Suppressor macrophage treated with lipopolysaccharide for 1 hour (primary cell): ENCODE measurements at places on chromosomes 4 and X.
A peak's percentile ranks its signal among the peaks of the same experiment; 100 is the strongest.

DNA sequence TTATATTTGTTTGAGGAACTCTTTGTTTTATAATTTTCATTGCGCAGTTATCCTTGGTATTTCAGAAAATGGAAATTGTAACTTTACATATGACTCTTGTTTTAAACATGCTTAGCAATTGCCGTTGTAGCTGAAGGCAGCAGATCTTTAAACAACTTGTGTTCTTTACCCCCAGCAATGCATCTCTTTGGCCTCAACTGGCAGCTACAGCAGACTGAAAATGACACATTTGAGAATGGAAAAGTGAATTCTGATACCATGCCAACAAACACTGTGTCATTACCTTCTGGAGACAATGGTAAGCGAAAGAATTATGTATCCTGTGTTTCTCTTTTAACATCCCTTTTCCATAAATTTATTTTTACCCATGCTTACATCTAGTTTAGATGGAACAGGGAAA, 263.6 kb downstream of the DCTD start:
- DNase-seq = no peak

- DNase-seq = no peak
Measured at GRCh38 chr4:97300561-97300960, 842.7 kb downstream of the STPG2 start.

DNA sequence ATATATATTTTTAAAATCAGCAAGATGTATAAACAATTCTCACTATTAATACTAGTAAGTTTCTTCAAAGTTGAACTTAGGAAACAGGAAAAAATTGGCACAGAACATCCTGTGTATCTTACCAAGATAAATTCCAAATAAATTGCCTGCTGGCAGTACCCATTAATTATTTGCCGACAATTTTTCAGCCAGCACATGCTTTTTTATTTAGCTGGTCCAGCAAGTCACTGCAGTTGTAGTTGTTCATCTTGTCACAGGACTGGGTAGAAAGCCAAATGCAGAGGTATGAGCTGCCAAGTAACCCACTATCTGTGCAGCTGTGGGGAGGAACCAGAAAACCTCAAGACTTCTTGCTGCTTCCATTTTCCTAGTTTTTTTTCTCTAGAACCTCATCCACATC, 113.4 kb downstream of the PACRGL start:
- DNase-seq = no peak

DNA sequence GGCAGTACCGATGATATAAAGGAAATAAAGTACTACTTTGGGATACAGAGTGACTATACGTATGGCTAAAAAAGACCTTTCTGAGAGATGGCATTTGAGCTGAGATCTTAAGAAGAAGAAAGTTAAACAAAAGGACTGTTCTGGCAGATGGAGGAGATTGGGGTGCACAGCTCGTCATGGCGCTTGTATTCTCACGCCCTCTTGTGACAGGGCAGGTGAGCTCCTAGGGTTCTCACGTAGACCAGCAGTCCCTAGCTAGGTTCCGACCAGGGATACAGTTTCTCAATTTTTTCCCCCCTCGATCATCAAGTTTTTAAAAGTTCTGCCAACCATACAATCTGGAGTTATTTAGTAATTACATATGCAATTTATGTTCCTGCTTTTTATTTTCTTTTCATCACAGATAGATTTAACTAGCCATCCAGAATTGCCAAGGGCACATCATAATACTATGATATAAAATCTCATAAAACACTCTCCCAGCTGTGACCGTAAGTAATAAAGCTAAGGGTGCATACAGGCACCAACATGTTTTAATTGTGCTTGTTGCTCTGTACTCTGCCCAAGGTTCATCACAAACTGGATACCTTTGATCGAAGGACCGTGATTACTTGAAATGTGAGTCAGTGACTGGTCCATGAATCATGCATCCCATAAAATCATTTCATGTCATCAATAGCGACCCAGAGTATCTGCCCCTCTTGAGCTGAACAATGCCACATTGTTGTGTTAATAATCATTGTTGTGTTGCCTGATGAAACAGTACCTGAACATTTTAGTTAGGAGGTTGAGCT, 69.4 kb upstream of the ZNF518B start:
- no peak for DNase-seq

DNA sequence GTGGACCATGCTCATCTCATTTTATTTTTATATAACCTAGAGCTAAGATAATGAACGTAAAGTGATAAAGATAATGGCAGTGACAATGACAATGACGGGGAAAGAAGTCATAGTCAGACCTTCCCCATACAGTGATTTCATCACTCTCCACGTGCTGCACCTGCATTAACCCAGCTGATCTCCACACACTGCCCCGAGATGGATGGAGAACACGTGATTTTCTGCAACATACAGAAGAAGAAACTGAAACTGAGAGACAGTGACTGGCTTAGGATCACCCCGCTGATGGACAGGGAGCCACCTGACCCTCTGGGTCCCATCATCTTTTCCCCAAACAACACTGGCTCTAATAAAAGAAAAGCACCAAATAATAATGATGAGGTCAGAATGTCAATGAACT, 22.0 kb downstream of the EVC2 start:
- DNase-seq = no peak

- no peak for DNase-seq
Measured at GRCh38 chrX:120763269-120763668, 112.4 kb downstream of the CT47B1 start.

DNA sequence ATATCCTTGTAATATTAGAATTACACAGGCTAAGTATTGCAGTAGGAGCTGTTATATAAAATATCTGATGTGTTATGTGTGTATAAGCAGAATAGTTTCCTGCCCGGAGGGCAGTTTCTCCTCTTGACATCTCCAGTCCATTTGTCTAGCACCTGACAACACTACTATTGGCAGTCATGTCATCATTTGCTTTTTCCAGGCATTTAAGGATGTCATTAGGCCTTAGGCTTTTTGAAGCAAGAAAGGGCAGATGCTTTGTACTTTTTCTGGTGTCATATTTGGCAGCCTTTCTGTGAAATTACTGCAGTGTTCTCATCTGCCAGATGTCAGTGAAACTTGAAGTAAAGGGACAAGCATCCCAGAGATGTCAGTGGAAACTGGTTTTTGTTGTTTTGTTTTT, 2017.6 kb upstream of the IGFBP7 start:
- DNase-seq = no peak

DNA sequence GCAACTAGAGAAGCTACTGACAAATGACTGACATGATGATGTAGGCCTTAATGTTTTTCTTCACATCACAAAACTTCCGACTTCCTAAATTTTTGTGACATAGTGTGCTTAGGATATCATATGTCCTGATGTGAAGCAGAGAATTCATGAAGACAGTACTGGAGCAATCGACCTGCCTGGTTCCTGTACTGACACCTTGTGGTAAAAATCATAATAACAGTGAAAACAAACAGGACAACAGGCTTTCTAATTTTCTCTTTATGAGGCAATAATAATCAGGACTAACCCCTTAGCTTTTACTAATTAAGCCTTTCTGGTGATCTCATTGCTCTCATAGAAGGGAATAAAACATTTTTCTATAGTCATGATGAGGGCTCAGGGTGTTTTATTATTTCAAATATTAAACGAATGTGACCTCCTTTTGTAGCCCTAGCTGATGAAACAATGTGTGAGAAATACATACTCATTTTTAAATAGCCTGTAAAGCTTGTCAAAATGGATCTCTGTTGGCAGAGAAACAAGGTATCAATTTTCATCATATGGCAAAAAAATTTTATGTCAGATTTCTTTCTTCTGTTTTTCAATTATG, 158.4 kb downstream of the TENT5D start:
- DNase-seq = peak; percentile 2

- DNase-seq = no peak
Measured at GRCh38 chr4:110183643-110184042, 14.8 kb downstream of the ELOVL6 start.

DNA sequence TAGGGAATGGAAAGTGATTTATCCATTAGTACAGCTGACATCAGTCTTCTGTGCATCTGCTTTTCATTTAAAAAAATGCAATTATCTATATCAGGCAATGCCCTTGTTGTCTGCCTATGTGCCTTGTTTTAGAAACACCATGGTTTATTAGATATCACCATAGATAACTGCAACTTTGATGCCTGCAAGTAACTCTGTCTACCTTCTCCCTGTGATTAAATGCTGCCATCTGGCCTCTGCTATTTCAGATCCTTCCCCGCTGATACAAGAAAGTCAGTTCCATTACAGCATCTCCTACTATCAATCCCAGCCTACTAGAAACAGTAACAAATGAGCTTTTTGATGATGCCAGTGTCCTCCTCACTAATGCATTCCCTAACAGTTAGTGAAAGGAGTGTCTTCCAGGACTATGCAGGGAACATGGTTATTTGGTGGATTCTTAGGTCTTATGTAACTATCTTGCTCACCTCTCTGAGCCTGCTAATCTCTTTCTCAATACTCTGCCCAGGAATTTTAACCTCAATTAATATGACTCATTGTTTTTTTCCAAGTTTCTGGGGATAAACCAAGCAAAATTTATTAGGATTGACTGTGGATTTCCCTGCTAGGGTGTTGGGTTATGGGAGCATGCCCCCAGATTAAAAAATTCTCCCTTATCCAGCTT, 444.9 kb downstream of the RAPGEF2 start:
- no peak for DNase-seq

DNA sequence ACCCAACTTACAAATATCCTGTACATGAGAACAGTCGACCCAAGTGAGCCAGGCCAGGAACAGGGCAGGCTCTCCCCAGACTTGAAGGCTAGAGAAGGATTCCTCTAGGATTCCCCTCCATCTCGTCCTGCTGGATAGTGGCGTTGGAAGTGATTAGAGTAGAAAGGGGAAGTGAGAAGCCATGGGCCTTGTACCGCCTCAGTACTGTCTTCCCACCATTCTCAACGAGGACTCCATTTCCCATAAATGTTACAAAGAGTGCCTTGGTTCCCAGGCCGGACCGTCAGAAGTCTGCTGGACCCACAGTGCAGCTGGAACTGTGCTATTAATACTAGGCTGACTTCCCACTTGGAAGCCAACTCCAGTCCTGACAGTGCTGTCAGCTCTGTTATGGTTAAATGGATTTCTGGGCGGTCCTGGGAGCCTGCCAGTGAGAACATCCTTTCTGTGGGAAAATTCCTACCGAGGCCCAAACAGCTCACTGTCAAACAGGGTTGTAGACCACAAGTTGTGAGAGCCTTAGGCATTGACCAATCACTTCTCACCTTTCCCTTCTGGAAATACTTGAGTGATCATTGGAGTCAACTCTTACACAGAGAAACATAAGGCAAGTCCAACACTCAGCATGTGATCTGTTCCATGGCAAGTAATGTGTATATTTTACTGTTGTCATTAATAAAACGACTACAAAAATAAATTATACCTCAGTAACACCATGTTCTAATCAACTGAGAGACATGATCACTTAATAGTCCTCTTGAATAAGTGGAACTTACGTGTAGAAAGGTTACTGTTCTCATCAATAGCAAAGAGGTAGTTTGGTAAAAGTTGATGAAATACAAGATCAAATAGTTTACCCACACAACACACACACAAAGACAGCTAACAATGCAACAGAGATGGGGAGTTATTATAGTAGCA, 58.4 kb downstream of the AMELX start:
- peak; percentile 44 for DNase-seq

DNA sequence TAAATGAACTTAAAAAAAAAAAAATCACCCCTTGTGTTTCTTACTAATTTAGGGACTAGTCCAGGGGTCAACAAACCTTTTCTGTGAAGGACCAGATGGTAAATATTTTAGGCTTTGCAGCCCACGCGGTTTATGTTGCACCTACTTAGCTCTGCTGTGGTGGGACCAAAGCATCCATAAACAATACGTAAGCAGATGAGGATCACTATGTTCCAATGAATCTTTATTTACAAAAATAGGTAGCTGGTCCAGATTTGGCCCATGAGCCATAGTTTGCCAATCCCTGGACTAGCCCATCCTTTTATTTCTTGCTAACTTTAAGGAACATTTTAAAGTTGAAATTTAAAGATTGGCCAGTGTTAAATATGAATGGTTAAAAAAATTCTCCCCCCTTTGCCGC, 95.3 kb downstream of the AFF1 start:
- no peak for DNase-seq

DNA sequence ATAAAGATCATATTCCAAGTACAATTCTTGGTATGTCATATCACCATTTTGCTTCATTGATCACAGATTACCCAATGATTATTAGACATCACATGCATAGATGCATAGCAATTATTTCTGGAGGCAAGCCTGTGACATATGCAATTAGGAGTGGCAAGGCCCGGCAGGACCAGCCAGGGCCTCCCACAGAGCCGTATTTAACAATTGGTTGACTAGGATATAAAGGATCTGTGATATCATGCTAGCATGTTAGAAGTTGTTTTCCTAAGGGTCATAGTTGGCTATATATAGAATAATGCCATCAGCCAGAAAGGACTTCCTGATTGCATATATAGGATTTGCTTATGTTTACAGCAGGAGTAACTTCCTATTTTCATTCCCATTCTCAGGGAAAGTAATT, 103.5 kb upstream of the OTUD4 start:
- DNase-seq = peak; percentile 12

DNA sequence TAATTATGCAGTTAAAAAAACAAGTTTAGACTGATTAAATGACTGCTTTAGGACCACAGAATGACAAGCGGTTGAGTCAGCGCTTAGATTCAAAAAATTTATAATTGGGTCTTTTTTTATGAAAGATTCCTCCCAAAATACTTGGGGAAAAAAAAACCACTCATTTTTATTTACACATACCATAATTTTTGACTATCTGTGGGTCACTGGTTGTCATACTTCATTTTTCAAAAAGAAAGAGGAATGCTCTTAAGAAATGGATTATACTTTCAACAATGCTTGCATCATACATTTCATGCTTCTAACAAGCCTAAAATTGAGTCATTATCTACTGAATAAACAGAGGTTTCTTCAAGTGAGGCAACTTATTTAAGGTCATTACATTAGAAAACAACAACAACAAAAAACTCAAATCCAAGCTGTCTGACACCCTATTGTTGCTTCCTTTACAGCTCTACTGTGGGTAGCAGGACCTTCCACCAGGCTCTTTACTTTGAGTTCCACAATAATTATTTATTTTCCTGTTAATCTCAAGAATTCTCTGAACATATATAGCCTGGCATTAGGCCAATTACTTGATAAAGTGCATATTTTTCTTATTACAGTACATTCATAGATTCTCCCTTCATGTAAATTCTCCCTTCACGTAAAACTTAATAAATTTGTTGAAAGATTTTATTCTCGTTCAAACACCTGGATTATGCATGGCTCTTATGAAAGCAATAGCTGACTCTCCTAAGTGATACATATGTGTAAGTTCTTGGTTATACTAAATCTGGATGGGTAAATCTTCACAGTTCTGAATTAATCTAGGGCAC, 445.5 kb downstream of the PCDH10 start:
- no peak for DNase-seq

- DNase-seq = no peak
Measured at GRCh38 chr4:34158878-34159277, 2085.4 kb downstream of the ARAP2 start.

- DNase-seq = no peak
Measured at GRCh38 chrX:101803451-101803850, 128.4 kb downstream of the ZMAT1 start.

GRCh38 chrX:151227627-151228026, 51.2 kb downstream of the GPR50 start:
- no peak for DNase-seq
